Right ventricle myocardium superior (tissue), 1 donor: ENCODE measurements at places on chromosomes 2 and 18.

DNA sequence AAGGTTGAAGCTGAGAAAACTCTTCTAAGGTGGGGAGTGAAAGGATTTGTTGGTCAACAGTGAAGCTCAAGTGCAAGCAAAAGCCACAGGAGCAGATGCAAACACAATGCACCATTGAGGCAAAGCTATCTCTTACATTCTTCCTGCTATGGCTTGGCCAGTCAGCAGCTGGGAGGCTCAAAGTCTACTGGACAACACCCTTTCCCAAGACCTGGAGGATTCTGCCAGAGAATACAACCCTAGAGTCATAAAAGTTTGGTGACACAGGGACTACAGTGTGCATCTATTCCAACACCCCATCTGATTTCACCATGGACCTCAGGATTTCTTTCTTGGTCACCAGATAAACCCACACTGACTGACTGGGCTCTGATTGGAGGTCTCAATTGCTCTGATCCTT, 342.0 kb downstream of the HRH4 start:
- DNase-seq: no peak

DNA sequence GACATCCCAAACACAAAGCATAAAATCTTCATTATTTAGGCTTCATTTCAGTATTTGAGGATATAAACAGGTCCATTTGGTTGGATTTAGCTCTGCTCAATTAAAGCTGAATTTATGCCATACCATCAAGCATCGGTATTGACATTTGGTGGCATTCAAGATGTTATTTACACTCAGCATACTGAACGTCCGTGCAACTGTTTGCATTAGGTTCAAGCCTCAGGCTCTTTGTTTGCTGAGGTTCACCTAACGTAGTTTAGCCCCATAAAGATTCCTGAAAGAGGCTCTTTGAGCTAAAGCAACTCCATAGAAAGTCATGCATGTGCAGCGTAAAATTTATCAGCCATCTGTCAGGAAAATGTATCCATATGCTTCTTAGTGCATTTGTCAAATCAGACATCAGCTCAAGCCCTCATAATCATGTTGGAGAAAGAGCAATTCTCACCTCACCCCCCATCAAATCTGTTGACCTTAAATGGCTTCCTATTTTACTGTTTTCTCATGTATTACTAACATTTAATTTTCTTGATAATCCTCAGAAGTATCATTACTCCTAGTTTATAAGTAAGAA, 366.9 kb downstream of the EPHA4 start:
- no peak for DNase-seq

- no peak for DNase-seq
Measured at GRCh38 chr2:98835831-98836385, 100.1 kb downstream of the CRACDL start.

GRCh38 chr18:23521271-23521670, 18.0 kb downstream of the RMC1 start:
- no peak for DNase-seq

DNA sequence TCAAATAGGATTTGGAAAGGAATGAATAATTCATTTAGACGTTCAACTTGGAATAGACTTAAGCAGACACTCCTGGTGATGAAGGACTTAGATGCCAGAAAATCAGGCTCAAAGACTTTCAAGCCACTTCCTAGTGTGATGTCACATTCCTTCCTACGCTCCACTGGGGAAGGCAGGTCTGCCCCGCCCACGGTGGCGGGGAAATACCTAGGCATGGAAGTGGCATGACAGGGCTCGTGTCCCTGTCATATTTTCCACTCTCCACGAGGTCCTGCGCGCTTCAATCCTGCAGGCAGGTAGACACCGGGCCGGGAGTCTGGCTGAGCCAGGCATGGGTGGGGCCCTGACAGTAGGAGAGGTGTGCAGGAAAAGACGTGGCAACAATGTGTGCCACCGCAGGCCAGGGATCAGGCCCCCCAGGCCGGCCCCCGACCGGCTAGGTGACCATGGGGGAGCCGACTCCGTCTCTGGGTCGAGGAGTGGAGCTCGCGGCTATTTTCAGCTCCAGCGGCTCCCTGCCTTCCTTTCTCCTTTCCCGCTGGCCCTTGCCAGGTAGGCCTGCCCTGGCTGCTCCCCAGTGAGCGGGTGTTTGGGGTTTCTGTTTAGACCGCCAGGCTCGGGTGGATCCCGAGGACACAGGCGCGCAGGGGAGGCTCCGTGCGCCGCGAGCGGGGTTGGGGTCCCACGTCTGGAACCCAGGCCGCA, at the start of gene IL1RL2:
Gene IL1RL2 (plus strand): TSS at position 233 of the 705 bp plus-strand sequence. CDS start 845 bp downstream, outside the sequence.
- peak; percentile 43 for DNase-seq

GRCh38 chr2:105396254-105397024, 2.4 kb downstream of the FHL2 start:
- DNase-seq: no peak

DNA sequence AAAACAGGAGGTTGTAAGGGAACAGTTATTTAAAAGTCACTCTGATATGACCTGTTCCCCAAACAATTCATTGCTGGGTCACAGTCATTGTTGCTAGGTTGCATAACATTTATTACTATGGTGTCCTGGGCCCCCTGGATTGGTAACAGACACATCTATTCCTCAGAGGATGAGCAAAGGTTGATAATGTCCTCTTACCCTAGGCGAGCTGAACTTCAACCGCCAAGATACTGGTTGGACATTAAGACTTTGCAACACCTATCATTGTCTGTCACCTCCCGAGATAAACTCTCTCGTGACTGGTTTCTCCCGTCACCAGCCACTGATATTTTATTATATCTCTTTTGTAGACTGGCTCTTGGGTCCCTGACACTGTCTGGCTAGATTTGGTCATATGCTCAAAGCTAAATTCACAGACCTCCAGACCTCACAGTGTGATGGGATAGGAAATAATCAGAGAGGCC, 361.3 kb downstream of the ZNF521 start:
- no peak for DNase-seq

- peak; percentile 54 for DNase-seq
Measured at GRCh38 chr18:11851806-11852337, 659 bp downstream of the CHMP1B start.

DNA sequence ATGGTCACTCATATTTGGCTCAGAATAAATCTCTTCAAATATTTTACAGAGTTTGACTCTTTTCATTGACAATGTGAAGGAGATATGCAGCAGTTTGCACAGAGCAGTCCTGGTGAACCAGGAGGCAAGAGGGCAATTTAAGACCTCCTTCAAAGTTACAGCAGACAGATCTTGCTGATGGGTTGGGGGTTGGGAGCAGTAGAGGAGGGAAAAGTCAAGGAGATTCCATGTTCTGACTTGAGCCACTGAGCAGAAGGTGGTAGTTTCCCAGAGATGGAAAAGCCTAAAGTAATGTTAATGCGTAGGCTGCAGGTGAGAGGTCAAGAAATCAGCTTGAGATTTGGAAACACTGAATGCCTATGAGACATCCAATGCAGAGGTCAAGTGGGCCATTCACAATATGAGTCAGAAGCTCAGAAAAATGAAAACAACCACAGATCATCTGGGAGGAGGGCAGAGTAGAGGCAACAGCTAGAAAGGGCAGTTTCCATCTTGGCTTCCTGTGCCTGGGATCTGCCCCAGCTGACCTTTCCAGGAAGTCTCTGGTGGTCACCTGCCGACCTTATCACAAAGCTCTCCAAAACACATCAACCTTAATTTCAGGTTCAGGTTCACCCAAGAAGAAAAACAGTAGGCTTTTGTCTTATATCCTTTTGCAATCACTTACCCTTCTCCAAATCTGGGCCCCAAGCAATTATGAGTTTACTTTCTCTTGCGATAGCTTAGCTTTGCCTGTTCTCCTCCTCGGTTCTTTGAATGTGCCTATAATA, 197.5 kb upstream of the ARL4C start:
- DNase-seq: no peak

DNA sequence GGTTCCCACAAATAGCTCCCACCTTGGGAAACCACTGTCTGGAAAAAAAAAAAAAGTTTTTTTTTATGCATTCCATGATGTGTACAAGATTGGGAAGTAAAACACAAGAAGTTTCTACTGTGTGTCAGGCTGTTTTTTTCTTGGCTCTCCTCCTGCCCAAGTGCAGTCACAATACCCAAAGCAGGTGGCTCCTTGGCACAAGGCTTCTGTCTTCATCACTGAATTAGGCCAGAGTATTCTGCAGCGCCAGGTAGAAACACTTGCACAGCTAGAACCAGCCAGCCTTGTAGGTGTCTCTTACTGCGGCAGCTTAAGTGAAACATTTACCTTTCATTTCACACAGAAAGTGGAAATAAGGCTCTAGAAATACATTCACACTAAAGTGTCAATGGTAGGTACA, 23.8 kb upstream of the MAL start:
- no peak for DNase-seq

GRCh38 chr2:65045651-65046050, 10.6 kb upstream of the CEP68 start:
- DNase-seq: no peak

GRCh38 chr2:191691016-191691735, 13.2 kb downstream of the NABP1 start:
- DNase-seq: no peak

GRCh38 chr2:157902692-157903091, 26.6 kb upstream of the ACVR1 start:
- no peak for DNase-seq
